Naive B cell (primary cell): ENCODE measurements at places on chromosomes 4 and X.
A peak's percentile ranks its signal among the peaks of the same experiment; 100 is the strongest.

DNA sequence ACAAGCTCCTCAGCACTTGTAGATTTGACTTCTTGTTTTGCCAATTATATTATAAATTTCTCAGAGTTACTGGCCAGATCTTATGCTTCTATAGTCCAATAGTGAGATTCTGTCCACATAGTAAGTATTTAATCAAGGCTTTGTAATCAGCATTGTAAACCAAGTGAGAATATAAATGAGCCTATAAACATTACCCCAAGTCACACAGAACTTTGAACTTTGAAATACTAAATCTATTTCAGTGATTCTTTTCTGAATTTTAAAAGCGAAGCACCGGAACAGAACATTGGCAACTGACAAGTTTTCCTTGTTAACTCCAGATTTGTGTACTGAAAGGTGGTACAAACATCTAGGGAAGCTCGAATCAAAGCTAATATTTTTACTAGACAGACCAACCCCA lies 37.2 kb downstream of the PPM1K start:
- no peak for DNase-seq

GRCh38 chr4:113419631-113420030 lies 341.9 kb downstream of the CAMK2D start:
- no peak for DNase-seq

DNA sequence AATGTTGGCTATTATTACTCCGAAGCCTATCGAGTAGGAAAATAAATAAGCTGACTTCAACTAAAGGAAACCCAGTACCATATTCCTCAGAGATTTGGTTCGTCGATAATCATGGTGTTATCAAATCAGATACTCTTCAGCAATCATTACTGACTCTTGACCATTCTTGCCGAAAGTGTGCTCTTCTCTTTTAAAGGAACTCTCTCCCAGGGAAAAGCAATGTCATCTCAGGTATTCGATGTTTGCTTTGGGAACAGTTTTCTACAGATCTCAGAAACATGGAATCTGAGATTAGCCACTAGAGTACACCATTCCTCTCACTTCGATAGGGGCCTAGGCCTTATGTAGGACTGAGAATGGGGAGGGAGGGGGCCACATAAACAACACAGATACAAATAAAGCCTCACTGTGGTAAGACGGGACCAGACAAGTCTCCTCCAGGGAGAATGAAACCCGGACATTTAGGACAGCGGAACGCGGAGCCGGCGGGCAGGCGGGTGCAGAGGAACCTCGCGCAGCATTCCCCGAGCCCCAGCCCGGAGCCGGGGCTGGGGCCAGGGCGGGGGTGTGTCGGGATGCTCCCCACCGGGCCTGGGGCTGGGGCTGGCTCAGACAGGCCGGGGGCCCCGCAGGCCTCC lies 581 bp downstream of the DNAJB14 start:
- no peak for DNase-seq

DNA sequence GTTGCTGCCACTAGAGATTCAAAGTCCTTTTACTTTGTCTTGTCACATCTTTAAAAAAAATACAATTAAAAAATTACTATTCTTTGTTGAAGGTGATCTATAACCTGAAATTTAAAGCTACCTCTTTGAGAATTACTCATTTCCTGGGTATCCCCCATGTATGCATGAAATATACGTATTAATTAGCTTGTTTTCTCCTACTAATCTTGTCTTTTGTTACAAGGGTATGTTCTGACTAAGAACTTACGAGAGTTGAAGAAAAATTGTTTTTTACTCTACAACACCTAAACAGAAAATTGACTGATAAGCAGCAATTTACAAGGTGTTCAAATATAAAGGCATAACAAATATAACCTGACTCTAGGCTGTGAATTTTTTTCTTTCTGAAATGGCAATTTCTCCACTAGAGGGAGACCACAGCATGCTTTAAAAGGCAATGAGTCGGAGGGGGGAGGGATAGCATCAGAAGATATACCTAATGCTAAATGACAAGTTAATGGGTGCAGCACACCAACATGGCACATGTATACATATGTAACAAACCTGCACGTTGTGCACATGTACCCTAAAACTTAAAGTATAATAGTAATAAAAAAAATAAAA lies 249.6 kb downstream of the OPHN1 start:
- no peak for DNase-seq

- peak; percentile 32 for DNase-seq
Measured at GRCh38 chr4:924107-925096, 7.7 kb downstream of the GAK start.

DNA sequence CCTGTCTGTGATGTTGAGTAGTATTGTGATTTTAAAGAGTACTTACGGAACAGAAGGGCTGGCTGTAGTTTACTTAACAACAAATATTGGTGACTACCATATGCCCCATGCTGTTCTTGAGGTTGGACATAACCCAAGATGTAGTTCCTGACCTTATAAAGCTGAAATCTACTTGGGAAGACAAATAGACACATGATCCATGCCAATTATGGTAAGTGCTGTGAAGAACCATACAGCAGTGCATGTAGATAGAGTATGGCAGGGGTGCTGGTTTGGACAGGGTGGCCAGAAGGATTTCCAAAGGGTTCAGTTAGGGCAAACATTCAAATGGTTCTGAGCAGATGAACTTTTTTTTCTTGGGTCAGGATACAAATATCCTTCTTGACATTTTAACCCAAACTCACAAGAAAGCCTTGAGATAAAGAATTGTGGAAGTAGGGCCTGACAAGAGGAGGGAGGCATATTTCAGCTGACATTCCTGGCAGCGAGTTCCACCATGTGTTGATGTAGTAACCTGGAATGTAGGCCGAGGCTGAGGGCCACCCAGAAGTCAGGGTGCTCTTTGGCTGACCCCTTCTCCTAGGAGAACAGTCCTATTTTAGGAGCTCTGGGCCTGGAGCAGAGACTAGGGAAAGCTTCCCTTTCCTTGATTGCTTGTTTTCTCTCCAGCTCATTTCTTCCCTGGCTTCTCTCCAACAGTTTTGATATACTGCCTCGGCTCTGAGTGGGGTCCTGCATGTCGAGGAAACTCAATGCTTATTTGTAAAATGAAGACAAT lies 74.2 kb downstream of the FREM3 start:
- DNase-seq, result no peak

- DNase-seq, result peak; percentile 6
Measured at GRCh38 chrX:65407157-65407626, 127.4 kb downstream of the LAS1L start.

- DNase-seq, result no peak
Measured at GRCh38 chr4:1469043-1469442, 62.8 kb upstream of the NKX1-1 start.

DNA sequence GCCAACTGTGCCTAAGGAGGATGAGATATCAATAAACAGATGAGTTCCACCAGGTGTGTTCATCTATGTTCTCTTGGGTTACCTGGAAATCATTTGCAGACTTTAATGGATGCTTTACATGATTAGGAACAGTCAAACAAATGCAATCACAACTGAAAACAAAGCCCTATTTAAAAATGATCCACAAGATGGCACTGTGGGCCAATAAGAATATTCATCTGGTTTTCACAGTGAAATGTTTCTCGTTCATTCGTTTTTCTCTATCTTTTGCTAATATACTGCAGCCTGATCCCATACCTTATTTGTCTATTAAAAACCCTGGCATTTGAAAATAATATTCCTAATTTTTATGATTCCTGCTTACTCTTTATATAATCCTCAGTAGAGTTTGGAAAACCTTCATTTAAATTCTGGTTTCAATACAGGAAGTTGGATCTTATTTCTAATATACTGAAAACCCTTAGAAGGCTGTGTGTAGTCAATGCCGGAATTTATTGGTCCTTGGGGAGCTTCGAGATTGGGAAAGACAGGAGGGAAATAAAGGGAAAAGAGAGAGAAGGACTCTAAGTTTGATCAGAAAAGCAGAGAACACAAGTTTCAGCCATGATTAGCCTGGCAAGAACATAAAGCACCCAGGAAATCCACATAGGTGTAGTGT lies 63.8 kb upstream of the TAPT1 start:
- peak; percentile 3 for DNase-seq

DNA sequence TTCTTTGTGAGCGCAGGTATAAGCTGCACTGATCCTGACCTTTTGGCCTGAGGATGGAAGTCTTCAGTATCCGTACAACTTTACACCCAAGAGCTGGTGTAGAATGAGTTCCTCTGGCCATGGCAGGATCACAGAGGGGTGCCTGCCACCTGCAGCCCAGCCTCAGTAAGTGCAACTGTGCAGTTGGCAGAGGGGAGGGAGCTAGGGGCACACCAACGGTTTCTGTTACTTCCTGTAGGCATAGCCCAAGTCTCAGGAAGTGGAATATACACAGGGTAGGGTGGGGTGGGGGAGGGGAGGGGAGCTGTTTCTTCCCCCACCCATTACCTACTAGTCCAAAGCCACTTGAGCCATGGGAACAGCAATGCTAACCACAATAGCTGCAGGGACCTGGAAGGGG lies 85.4 kb upstream of the GBA3 start:
- peak; percentile 1 for DNase-seq

GRCh38 chr4:41015016-41015675 lies 199.2 kb downstream of the APBB2 start:
- no peak for DNase-seq

DNA sequence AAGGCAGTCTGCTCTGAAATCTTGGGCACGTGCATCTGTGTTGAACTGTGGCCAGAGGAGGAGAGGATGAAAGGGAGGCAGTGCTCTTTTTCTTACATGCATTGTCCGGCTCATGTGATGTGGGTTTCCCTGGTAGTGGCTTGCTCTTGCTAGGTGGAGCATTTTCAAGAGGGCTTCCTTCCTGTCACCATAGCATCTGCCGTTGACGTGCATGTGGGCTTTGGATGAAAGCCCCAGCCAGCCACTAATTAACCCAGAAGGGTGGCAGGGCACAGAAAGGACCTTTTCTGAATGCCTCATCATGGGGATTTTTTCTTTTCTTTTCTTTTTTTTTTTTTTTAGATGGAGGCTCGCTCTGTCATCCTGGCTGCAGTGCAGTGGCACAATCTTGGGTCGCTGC lies 121.3 kb downstream of the GPR143 start:
- peak; percentile 38 for DNase-seq

DNA sequence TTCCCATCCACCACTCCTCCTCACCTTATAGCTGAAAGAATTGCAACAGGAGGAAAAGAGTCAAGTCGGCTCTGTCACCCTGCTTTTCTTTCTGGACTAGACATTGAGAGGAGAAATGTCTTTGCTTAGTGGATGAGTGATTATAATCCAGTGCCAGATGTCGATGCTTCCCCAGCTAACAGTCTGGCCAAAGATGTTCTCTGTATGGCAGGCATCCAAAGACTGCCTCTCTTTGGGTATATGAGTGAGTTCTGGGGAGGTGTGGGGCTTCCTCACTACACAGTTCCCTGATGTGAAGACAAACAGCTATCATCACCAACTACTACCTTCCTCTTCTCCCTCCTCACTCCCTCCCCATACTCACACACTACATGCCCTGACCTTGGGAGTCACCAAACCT lies 90.9 kb downstream of the COMMD8 start:
- no peak for DNase-seq

- DNase-seq, result no peak
Measured at GRCh38 chr4:85780664-85781063, 305.7 kb downstream of the ARHGAP24 start.

- no peak for DNase-seq
Measured at GRCh38 chrX:133473451-133473850, 58.2 kb upstream of the GPC4 start.

- no peak for DNase-seq
Measured at GRCh38 chr4:147219145-147219544, 261.8 kb upstream of the EDNRA start.

DNA sequence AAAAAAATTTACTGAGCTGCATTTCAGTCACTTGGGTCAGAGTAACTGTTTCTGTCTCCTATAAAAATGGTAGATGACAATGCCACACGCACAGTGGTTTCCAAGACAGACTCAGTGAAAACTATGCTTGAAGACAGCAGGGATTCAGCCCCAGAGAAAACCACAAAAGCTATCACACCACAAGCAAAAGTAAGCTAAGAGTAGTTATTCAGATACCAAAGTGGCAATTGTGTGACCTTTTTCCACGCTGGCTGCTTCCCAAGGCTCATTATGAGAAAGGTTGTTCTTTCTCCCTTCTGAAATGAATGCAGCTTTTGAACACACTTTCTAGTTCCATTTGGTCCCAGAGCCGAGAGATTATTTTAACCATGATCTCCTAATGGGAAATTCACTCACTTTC lies 46.4 kb upstream of the GPM6B start:
- no peak for DNase-seq

GRCh38 chr4:11881947-11882346 lies 453.3 kb upstream of the HS3ST1 start:
- no peak for DNase-seq

GRCh38 chrX:8783097-8783713 lies 18.0 kb downstream of the FAM9A start:
- peak; percentile 19 for DNase-seq

DNA sequence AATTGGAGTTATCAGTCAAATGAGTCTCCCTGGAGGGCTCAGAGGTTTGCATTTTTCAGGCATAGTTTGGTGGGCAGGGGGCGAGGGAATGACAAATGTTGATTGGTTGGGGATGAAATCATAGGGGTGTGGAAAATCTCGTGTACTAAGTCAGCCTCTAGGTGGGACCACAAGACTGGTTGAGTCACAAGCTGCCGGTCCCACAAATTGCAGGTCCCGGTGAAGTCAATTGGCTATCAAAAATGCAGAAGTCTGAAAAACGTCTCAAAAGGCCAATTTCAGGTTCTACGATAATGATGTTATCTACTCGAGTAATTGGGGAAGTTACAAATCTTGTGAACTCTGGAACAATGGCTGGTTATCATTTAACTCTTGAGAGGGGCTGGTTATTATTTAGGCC lies 98.8 kb upstream of the DHX15 start:
- DNase-seq, result no peak

DNA sequence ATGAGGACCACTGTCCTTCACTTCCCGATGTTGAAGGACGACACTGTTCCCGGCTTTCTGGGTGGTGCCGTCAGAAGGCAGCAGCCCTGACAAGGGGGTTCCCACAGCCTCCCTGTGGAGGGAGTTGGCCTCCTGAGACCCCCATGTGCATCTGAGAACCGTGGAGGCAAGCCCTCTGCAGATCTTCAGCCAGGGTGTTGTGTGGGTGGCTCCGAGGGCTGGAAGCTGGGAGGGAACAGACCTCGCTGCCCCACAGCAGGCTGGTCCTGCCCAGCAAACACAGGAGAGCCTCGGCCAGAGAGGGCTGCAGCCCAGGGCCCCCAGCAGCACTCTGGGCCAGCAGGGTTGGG lies 16.2 kb downstream of the DGKQ start:
- DNase-seq, result no peak

DNA sequence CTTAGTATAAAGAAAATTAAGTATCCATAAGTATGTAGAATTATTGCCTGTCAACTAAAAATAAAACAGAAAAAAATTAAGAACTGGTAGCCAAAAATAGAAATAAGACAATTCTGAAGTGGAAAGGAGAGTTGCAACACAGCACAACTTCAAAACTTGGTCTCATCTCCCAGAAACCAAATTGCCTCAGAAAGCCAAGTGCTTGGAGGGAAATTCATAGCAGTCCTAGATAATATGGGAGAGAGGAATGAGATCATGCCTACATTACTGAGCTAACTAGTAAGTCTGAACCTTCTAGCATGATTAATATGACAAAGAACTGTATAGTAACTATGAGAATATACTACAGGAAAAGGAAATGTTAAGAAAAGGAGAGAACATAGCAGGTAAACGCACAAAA lies 256.5 kb downstream of the LDB2 start:
- DNase-seq, result no peak

- DNase-seq, result no peak
Measured at GRCh38 chrX:135347381-135348016, 38.2 kb downstream of the ETDC start.

- DNase-seq, result peak; percentile 43
Measured at GRCh38 chr4:169270810-169271691, at the start of gene SH3RF1. Gene SH3RF1 (minus strand): TSS chr4:169270956. CDS start chr4:169269212, 1,744 bp downstream.

GRCh38 chrX:154308108-154308946 lies 12.7 kb downstream of the TKTL1 start:
- DNase-seq, result peak; percentile 78
